ENCODE measurements at places on chromosomes 3 and 15.

DNA sequence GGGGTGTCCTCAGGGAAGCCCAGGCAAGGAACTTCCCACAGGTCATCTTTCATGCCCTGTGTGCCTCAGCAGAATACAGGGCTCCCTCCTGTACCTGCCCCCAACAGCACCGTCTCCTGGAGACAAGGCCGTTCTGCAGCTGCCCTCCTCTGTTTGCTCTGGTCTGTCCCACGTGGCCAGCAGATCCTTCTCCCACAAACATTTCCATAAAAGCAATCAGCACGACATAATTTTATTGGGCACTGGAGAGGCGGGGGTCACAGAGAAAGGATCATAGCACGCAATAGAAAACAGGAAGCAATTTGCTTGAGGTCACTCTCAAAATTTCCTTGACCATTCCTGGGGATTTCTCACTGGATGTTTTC lies 29.4 kb downstream of the STARD5 start:
- no peak for DNase-seq

- DNase-seq = no peak
These were observed 30.2 kb downstream of the ZNF710 start for GRCh38 chr15:90031231-90031791.

- no peak for DNase-seq
These were observed 7.1 kb downstream of the RAD51 start for GRCh38 chr15:40702077-40702476.

DNA sequence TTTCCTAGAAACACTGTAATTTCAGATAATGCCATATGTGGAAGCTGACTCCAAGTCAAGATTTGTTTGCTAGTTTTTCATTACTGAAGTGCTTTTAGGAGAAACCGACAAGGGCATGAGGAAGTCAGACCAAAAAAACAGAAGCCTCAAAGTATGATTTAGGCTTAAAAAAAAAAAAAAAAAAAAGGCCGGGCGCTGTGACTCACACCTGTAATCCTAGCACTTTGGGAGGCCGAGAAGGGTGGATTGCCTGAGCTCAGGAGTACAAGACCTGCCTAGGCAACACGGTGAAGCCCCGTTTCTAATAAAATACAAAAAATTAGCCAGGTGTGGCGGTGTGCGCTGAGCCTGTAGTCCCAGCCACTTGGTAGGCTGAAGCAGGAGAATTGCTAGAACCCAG lies 11.6 kb downstream of the RPL15 start:
- DNase-seq = no peak

DNA sequence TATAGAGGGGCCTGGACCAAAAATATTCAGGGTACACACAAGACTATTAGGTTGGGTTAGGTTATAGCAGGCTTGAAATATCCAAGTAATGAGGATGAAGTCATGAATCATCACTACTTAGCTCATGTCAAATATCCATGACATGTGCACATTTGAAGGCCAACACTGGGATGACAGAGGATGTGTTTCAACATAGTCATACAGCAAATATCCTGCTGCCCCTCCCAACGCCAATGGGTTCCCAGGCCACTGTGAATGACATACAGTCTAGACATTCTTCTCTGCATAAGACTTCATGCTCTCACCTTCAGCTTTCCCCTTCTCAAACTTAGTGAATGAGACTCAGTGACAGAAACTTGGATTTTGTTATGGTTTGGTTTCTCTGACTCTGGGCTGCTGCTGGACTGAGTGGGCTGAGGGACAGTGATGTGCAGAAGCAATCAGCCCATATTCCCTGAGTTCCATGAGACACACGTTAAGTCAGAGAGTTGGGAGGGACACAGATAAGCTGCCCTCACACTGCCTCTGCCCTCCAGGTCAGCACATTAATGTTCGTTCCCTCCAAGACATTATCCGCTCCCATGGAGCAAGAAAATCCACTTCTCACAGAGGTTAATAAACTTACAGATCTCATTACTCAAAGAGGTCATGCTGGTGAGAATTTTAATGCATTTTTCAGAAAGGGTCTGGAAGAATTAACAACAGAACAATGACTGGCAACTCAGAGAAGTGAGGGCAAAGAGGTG lies 15.4 kb downstream of the HOMER2 start:
- DNase-seq = no peak

- DNase-seq = no peak
These were observed 549.8 kb downstream of the UNC13C start for GRCh38 chr15:54528021-54528420.

GRCh38 chr3:50876947-50877346 lies 202.2 kb downstream of the DOCK3 start:
- DNase-seq = no peak

DNA sequence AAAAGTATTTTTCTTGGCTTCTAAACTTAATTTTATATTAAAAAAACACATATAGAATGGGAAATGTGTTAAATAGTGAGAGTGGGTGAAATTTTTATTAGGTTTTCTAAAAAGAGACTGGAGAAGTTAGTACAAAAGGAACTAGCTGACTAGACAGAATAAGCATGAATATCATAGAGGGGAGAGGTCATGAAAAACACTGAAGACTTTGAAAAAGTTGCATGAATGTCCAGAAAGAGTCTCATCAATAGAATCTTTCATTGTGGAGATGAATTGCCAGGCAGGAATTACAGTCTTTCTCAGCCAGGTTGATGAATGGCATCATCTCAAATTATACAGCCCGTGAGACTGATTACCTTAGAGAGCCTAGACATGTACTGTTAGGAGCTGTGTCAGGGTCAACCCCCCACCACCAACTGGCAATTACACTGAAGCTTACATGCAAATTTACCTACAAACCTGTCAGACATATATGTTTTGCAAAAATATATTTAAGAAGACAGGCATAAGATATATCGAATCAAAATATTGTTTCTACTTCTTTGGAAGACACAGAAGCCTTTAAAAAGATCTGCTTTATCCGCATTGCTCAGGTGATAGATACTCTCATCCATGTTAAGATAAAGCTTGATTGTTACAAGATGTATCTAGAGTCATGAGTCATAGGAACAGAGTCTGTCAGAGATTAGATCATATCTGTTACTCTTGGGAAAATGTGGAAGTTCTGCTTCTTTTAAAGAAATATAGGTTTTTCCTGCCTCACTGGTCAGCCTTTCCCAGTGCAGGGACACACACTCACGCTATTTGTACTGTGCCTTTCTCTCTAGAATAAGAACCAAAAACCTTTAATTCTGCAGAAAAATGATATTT lies 34.8 kb upstream of the PFN2 start:
- DNase-seq = no peak

- no peak for DNase-seq
These were observed 24.8 kb upstream of the TRIM59 start for GRCh38 chr3:160474416-160474838.

GRCh38 chr3:100046986-100047385 lies 67.3 kb downstream of the FILIP1L start:
- DNase-seq = no peak

DNA sequence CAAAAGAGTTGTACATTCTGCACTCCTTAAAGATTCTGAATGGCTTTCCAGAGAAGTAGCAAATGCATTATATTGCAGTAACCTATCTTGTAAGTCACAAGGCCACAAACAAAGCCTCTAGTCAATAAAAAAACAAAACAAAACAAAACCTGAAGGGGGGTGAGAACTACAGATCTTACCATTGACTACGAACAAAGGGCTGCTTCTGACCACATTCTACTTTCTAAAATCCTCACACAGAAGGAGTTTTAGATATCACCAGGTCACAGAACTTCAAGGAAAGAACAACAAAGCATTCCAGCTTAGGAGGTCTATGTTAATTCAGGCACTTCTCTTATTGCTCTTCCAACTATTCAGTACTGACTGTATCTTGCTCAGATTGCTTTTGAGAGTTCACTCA lies 343.0 kb downstream of the ZBTB20 start:
- DNase-seq = no peak

- DNase-seq = no peak
These were observed 3.8 kb downstream of the PKM start for GRCh38 chr15:72227192-72227586.

DNA sequence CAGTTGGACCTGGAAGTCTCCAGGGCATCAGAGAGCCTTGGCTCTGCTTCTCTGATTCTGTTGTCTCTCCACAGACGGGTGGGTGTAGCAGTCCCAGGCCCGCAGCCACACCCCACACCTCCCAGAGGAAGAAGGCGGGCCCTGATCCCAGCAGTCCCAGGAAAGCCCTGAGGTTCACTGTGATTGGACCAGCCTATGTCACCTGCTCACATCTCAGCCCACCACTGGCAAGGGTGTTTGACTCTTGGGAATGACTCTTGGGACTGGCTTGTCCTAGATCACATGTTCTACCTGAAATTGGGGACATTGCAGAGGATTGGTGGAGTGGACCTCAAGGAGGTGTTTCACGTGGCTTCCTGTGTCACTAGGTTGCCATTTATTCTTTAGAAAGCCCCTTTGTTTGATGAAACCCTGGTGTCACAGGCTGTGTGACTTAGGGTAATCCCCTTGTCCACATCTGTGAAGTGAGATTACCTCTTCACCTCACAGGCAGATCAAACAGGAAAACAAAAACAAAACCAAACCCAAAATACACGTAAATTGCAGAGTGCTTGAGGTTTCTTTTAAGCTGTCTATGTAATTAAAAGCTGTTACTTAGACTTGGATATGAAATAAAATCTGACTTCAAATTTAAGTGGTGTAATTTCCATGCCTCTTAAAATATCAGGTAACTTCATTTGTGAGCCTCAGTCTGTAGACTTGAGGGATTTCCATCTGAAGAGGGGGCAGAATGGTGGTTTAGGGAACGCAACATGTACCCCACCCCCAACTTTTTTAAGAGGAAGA lies 26.7 kb downstream of the FLNB start:
- no peak for DNase-seq

- DNase-seq = no peak
These were observed 28.4 kb downstream of the IRAK2 start for GRCh38 chr3:10192953-10193691.

DNA sequence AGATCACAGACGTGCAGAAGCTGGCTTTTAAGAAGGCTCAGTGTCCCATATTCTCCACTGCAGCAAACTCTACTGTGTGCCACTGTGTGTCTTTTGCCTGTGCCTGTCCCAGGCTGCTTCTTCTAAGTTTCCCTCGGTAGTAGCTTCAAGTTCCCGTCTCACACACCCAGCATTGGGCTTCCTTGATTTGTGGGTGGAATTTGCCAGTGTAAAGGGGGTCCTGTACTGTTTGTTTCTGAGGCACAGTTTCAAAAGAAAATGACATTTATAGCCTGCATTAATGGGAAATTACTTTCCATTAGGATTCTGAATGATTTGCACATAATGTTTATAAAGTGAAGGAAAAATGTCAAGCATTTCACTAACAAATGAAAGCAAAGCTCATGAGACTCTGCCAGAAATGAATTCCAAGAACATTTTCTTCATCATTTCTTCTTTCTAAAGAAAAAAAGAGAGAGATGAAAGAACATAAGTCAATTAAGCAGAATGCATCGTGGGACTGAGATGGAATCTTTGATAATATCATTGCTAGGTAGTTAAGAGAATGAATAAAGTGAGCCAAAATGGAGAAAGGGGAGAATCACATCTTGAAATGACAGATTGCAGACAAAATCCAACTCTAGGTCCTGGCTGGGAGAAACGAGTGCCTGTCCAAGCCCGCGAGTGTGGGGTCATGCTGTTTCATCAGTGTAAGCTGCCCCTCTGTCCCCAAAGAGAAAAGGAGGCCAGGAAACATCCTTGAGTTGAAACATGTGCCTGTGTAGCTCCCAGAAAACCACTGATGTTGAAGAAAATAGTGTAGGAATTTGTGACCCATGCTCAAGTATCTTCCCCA lies 48.6 kb upstream of the ADAMTSL3 start:
- no peak for DNase-seq

DNA sequence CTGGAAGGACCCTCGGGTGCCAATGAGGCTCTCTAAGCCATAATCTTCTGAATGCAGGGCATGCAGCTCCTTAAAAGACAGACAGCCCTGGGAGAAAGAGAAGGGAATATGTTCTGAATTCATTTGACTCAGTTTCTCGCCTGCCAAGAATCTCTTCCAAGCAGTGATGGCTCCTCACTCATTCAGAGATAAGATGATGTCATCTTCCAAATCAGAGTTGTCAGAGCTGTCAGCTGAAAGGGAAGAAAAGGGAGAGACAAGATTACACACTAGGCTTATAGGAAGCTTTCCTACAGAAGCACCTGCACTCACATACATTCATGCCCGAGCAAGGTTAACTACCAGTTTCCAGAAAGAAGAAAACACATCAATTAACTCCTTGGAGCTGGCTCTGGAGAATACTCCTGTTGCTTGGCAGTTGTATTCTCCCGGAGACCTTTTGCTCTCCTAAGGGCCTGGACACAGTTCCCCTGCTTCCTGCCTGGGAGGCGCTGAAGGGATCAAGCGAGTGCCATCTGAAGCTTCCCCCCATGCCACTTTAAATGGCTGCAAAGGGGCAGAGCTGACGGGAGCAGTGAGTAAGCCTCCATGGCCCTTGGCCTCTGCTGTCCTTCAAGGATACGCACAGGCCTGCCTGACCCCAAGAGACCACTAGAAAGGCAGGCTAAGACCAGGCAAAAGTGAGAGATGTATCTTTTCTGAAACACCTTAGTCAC lies 7.7 kb downstream of the RBM15B start:
- no peak for DNase-seq

- no peak for DNase-seq
These were observed 983 bp upstream of the ALDH1A3 start for GRCh38 chr15:100878648-100879047.

DNA sequence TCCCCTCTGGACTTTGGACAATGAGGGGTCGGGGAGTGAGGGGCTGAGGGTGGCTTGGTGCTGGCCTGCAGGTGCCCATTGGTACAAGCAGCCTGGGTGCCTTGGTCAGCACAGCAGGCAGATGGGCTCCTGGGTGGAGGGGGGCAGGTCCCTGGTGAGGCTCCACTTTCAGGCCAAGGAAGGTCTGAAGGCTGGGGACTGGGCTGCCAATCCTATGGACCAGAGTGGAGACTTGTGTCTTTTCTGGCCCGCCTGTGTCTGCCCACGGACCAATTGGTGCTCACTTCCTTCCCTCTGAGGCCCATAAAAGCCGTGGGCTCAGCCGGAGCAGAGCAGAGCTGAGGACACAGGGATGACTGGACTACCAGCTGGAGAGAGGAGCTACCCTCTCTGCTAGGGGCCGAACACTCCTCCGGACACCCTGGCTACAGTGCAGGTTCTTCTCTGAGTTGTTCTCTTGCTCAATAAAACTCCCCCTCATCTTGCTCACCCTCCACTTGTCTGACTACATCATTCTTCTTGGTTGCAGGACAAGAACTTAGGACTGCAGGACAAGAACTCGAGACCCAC lies 31.9 kb upstream of the IREB2 start:
- DNase-seq = peak; percentile 68

- no peak for DNase-seq
These were observed 31.1 kb downstream of the MME start for GRCh38 chr3:155110996-155111901.

DNA sequence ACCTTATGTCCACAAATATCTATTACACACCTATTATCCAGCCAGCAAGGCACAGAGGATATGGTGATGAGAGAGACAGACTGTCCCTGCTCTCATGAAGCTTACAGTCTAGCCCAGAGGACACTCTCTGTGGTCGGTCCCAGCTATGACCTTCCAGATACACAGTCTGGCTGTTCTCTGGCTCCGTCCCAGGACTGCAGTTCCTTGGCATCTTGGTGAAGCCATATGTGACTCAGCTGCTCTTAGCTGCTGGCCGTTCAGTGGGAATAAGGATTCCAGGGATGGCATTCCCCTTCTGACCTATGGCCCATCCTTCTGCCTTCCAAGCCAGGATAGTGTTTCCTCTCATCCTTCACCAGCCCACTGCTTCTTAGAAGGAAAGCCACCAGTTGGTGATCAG lies 30.8 kb downstream of the MEX3B start:
- DNase-seq = no peak

- no peak for DNase-seq
These were observed 22.3 kb downstream of the C2CD4B start for GRCh38 chr15:62142736-62143135.

GRCh38 chr15:71753346-71753745 lies 57.0 kb upstream of the NR2E3 start:
- DNase-seq = no peak

GRCh38 chr15:68258692-68259091 lies 18.9 kb upstream of the FEM1B start:
- DNase-seq = no peak
